NCI-H1930 (cell line): ENCODE measurements at places on chromosomes 12 and 14.

GRCh38 chr12:10304161-10304574, 3.5 kb upstream of the KLRD1 start:
- no peak for DNase-seq

DNA sequence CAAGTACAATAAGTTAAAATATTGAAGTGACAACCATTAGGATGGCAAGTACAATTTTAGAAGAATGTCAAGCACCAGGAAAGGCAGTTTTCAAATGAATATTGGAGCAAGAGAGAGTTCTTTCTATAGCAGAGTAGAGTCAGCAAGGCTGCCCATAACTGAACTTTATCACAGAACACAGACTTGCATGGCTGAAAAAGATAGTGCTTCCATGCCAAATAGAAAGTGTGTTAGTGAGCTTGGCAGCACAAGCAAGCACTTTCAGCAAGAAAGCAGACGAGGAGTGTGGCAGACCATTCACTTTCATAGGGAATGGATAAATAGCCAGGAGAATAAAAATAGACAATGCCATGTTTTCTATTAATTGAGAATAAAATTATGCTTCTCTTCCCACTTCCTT, 647.0 kb upstream of the MGAT4C start:
- no peak for DNase-seq

DNA sequence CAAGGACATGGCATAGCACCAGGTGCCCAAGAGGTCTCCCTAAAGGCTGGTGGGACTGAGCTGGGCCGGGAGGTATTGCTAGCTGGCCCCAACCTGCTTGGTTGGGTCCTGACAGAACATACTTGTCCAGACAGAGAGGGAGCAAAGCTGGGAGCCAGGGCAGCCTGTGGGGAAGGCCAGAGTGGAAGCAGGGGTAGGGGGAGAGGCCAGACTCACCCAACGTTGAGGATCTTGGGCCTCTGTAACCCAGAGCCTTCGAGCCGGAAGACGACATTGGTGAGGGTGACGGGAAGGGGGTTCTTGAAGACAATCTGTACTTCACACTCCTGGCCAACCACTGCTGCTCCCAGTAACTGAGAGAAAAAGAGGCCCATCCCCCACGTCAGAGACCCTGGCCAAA, 9.0 kb downstream of the TGM1 start:
- no peak for DNase-seq

GRCh38 chr14:44420226-44420625, 86.9 kb downstream of the FSCB start:
- no peak for DNase-seq

DNA sequence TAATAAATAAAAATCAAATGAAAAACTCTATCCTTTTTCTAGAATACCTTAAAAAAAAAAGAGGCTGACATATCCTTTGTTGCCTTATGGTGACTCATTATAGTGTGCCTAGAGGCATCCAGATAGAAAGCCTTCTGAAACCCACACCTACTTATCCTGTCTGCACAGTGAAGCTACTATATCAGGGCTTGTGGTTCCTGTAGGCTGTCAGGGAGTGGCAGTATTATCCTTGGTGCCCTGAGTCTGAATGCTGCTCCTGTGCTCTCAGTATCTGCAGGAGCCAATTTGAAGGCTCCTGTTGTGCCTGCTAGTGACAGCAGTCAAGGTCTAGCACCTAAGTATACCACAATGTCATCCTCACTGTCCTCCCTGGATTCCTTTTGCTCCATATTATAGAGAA, 168.4 kb upstream of the AVPR1A start:
- DNase-seq: no peak

DNA sequence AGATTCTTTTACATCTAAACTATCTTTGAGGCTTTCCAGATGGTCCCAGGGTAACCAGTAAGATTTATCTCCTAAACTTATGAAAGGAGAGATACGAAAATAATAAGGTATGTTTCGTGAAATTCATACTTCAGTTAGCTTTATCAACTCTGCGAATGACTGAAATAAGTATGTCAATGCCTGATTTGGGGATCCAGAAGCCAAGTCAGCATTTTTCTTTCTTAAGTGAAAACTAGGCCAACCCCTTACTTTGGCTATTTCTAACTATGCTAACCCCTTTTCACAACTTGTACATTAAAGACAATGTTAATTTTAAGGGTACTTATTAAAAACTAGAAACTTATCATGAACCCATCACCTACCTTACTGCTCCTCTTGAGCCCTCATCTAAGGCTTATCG, 26.9 kb upstream of the NID2 start:
- DNase-seq: no peak

DNA sequence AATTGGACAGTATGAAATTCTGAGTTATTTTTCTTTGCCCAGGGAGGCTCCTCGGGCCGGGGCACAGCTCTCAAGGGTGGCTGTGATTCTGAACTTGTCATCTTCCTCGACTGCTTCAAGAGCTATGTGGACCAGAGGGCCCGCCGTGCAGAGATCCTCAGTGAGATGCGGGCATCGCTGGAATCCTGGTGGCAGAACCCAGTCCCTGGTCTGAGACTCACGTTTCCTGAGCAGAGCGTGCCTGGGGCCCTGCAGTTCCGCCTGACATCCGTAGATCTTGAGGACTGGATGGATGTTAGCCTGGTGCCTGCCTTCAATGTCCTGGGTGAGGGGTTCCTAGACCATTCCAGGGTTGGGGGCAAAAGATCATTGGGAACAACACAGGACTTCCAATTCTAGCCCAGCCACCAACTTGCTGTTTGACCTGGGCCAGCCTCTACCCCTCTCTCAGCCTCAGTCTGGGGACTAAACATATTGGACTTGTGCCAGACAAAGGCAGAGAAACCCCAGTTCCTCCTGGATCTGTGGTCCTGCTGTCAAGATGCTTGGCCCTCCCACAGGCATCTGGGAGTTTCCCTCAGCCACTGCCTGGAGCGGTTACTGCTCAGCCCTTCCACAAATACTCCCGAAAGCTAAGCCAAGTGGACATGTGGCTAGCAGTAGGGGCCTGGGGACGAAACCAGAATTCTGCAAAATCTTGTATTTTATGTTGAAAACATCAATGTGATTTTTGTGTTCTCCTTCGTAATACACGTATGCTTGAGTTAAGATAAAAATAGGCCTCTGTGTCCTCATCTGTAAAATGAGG, 3.5 kb downstream of the OAS3 start:
- DNase-seq: no peak

GRCh38 chr12:70919176-70919575, 1.4 kb downstream of the PTPRR start:
- DNase-seq: no peak

GRCh38 chr14:75441728-75442127, 13.9 kb downstream of the JDP2 start:
- DNase-seq: no peak

DNA sequence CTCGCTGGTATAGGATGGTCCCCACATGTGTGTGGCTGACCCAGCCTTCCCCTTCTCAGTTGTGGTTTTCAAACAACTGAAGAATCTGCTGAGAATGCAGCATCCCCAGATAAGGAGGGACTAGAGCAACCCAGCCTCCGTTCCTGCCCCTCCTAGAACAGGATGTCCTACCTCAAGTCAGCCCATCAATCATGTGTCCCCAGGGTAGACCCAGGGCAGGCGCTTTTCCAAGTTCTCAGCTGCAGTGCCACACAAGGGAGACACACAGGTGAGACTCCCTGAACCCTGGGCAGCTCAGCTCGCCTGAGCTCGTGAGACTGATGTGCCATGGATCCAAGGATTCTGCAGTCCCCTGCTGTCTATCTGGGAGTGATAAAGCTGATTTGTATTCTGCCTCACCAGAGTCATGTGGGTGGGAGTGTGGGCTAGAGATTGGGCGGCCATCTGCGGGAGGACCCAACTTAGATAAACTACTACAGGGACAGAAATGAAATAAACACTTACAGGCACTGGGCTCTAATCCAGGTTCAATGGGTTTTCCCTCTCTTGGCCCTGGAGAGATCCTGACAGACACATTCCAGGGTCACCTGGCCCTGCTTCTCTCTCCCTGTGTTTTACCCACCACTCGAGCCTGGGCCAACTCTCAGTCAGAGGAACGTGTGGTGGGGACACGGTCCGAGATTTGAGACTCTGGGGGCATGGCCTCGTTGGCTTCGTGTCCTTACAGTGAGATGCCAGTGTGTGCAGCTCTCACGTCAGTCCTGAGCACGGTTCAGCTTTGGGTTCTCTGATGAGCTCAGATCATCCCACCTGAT, 303.5 kb upstream of the SFSWAP start:
- DNase-seq: no peak

DNA sequence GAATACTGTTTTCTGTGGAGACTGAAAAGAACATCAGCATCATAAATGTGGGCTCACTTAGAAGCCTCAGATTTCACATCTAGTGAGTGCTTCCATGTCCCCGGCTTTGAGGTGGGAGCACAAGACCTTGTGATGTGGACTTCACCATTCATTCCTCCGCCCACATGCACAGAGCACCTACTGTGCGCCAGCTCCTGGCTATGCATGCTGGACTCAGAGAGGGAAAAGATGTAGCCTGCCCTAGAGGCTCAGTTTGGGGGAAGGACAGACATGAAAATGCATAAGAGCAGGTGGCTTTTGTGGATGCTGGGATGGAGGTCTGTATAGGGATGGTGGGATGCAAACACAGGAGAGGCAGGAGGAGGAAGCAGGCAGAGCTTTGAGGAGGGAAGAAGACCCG, 65.0 kb downstream of the SERPINA3 start:
- no peak for DNase-seq

- DNase-seq: no peak
Measured at GRCh38 chr12:88188180-88188579, 46.1 kb downstream of the TMTC3 start.

- no peak for DNase-seq
Measured at GRCh38 chr12:92912052-92912451, 17.0 kb downstream of the EEA1 start.

DNA sequence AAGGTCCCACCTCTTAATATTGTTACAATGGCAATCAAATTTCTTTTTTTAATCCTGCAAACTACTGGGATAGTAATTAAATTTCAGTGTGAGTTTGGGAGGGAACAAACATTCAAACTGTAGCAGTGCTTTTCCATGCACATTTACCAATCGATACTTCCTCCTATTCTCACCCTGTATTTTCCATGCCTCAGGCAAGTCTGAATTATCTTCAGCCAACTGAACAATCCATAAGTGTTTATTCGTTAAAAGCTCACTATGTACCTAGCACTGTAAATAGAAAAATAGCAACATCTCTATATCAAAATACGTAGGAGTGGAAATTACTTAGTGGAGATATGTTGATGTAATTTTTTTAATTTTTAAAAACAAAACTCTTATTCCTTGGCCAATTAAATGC, 43.5 kb downstream of the CCDC177 start:
- no peak for DNase-seq

- no peak for DNase-seq
Measured at GRCh38 chr14:58712357-58712756, 74.6 kb downstream of the DACT1 start.

GRCh38 chr12:8860165-8860961, 37.9 kb downstream of the A2ML1 start:
- no peak for DNase-seq

- DNase-seq: no peak
Measured at GRCh38 chr14:65239143-65239937, 137.0 kb upstream of the MAX start.

- no peak for DNase-seq
Measured at GRCh38 chr12:64685050-64685449, 74.2 kb downstream of the GNS start.

- no peak for DNase-seq
Measured at GRCh38 chr12:79217306-79217705, 352.7 kb downstream of the SYT1 start.

DNA sequence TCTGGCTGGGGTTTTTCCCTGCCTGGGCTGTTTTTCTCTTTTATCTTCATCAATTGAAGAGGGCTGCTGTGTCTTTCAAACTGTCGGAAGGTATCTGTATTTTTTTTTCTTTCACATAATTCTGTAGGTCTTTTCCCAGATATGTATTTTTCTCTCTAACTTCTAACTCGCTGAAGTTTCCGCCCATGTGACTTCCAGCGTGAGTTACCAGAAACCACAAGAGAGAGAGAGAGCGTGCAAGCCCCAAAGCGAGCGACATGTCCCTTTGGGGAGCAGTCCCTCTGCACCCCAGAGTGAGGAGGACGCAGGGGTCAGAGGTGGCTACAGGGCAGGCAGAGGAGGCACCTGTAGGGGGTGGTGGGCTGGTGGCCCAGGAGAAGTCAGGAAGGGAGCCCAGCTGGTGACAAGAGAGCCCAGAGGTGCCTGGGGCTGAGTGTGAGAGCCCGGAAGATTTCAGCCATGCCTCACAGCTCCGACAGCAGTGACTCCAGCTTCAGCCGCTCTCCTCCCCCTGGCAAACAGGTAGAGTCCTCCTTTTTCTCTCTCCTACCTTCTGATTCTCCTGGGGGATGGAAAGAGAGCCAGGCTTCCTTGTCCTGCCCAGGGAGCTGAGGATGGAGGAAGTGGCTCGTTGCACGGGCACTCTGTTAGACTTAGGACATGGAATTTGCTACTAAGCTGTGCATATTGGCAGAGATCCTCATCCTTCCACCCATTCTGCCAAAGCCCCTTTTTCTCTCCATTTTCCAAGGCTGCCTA, at the start of gene BATF:
Gene BATF (plus strand): TSS at position 246 of the 759 bp plus-strand sequence. CDS start 214 bp downstream, at position 460.
- no peak for DNase-seq

GRCh38 chr14:59155886-59156285, 32.6 kb upstream of the DAAM1 start:
- DNase-seq: no peak

DNA sequence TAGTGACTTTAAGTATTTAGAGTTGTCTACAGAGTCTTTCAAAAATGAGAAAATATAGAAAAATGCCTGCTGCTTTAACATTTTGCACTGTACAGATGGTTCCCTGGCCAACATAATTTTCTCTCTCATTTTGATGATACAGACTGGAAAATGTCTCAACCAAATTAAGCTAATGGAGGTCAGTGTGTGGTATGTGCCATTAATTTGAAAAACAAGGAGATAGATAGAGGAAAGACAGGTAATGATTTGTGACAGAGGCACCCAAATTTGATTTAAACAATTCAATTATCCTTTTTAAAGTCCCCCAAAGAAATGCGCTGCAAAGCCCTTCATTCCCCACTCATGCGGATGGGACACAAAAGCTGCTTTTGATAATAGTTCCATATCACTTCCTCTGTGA, 140.0 kb downstream of the ASCL1 start:
- no peak for DNase-seq

GRCh38 chr12:75444429-75445136, 36.0 kb upstream of the GLIPR1 start:
- no peak for DNase-seq

DNA sequence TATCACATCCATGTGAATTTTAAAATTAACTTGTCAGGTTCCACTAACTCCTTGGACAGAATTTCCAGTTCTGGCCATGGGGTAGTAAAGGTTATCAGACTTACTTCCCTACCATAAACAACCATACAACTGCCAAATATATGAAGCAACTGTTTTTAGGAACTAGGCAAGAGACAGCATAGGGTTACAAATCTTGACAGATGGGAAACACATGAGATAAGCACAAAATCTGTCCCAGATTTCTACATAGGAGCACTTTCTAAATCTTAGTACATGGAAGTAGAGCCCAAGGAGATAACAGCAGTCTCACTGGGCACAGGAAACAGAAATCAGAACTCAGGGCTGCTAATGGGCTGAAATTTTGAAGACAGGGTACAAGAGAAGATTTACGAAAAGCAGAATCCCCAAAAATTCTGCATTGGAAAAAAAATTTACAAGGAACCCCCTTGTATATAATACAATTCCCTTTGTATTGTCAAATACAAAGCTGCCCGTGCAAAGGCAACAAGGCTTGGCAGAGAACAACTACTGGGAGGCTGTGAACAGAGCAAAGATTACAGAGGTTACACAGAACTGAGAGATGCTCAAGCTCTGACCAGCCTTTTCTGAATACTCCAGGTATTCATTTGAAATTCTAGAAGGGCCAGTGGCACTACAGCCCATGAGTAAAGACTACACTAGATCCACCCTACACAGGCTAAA, 43.2 kb downstream of the GALNT4 start:
- no peak for DNase-seq

- DNase-seq: no peak
Measured at GRCh38 chr14:99450266-99450665, 30.4 kb downstream of the SETD3 start.
